ENCODE measurements at places on chromosomes 2 and 18. TPM values are rescaled to one million over a fixed set of nuclear protein-coding genes. Genes with fewer than 3 reads are reported as not detected.

DNA sequence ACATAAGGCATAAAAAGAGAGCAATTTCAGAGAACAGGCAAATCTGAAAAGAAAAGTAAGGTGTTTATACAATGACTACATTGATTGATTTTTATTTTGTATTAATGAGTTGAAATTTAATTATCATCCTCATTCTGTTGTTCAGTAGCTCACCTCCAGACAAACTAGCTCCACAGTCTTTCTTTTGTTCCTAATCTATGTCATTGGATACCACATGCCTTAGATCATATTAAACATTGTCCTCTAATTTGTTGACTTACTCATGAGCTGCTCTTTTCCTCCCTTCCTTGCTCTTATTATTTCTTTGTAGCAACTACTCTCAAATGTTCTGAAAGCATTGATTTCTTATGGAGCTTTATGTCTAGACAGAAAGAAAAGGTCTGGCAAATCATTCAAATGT, 185.5 kb upstream of the ZSWIM2 start:
- DNase-seq: no peak

DNA sequence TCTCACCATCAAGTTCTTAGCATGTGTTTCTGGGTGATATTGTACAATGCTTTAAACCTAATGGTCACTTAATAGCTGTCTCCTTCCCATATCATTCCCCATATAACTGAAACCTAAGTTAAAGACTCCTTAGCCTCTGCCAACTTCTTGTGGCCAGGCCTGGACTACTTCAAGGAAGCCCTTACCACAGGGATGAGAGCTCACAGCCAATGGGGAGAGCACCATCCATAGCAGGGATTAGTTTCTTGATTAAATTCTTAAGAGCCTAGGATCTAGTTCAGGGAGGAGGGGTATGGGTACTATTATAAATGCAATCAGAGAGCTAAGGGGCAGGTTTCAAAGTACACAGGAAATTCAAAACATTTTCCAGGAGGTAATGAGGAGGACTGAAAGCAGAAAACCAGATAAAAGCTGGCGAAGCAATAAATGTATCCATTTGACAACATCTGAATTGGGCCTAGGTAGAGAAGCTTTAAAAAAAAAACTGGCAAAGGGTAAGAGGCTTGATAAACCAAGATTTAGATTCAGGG, 34.8 kb upstream of the IHH start:
- no peak for DNase-seq

- no peak for DNase-seq
Measured at GRCh38 chr2:235029054-235029453, 77.2 kb downstream of the SH3BP4 start.

DNA sequence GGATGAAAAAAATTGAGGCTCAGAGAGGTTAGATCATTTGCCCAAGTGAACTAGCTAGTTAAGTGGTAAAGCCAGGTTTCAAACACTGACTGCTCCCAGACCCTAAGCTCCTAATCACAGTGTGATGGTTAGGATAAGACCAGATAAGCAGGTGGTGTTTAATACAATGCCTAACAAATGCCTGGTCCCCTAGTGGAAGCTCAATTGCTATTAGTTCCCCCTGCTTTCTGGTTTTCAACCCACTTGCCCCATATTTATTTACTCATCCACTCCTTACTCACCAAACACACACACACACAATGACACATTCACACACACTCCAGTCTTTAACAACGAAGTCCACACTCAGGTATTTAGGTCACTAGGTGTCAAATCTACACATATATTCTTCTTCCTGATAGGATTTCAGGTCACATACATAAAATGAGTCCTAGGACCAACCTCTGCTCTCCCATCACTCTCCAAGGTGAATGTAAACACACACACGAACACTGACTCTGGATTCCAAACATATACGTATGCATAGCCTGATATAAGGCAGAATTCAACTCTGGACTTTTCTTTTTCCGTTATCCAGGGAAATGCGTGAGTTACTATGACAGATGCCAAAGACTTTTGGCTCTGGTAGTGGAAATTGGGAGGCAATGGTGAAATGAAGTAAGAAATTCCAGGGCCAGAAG, 73.6 kb upstream of the TSPYL6 start:
- DNase-seq: no peak

DNA sequence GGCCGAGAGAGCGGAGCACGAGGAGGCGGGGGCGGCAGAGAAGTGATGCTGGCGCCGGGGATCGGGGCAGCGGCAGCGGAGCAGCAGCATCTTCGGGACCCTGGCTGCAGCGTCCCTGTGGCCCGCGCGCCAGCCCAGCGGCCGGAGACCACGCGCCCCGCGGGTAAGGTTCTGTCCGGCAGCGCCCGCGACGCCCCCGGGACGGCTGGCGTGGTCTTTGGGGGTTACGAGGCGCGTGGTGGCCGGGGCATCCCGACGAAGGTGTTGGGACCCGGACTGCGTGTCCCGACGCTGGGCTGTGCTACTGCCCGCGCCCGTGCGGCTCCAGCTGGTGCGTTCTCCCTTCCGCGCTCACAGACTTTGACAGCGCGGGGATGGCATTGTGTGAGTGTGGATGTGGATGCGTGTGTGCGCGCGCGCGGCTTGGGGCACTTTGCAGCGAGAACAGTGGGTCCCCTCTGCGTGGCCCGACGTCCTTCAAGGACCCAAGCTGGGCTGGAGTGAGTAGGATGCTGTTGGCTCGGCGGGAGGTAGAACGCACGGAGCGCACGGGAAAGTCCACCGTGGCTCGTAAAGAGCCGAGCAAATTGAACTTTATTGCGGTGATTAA, 405.0 kb downstream of the XIRP2 start:
- DNase-seq: peak; percentile 73

DNA sequence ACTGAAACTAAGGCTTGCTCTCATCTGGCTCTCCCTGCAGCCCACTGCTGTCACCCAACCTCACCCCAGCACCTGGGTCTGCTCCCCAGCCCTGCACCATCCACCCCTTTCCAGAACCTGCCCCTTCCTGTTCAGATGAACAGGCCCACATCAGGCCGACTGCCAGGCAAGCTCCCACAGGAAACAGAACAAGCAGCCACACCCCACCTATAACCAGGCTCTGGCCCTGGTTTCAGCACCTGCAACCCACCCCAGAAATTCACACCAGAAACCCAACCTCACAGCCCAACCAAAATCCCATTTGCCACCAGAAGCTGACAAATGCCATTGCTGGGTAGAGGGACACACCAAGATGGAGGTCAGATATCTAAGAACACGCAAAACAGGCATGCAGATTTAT, 159.2 kb upstream of the ID2 start:
- DNase-seq: peak; percentile 61

DNA sequence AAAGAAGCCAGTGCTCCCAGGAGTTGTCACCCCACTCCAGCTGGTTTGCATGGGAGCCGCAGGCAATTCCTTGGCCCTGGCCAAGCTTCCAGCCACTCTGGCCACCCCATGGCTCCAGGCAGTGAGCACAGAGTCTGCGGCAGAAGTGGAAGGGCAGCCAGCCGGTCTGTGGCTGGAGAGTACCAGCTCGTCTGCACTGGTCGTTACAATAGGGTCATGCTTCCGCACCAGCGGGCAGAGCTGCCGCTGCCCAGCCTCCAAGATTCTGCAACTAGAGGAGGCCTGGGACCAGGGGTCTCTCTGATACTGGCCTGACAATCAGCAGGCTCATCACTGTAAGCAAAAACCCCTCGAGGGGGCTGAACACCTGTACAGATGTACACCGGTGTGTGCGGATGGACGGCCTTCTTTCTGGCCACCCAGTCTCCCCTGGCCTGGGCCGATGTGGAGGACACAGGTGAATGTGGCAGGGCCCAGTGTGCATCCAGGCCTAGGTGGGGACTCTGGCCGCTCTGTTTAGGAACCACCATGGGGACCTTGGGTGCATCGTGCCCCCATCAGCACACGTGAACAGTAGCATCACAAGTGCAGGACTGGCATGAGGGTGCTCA, 51.9 kb upstream of the ODC1 start:
- peak; percentile 74 for DNase-seq

DNA sequence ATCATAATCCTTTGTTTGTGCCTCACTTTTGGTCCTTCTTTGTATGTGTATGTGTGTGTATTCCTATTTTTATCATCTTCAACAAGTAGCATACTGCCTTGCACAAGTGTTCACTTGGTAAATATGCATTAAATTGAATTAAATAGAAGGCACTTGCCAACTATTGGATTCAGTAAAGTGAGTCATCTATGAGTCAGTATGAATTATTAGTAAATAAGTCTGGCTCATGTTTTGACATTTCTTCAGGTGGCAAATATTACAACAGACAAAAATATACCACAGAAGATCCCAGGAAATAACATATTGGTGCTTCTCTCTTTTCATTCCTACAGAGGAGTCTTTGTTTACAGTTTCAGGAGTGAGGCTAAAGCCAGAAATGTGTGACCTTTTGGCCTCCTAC, 84.1 kb downstream of the CDK15 start:
- no peak for DNase-seq

GREB1L gene
- 1.0 TPM for total RNA-seq
